ENCODE measurements at places on chromosomes 5 and 9.

GRCh38 chr9:35470894-35471293 is 19.0 kb upstream of the RUSC2 start:
- no peak for DNase-seq

DNA sequence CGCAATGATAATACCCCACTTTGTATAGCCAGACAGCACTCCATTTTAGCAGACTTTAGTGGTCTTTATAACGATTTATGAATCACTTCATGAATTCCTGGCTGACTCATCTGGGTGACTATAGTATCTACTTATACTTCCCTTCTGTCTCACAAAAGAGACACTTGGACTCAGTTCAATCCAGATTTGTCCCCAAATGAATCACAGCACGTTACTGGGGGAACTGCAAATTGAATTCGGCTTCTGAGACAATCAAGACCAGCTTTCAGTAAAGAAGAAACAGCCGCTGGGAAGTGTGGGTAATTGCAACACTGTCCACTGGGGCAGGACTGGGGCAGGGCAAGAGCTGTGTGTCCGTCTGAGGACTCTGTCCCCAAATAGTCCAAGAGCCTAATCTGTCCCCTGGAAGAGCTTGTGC is 337.3 kb upstream of the RFX3 start:
- no peak for DNase-seq

GRCh38 chr5:53956196-53956595 is 354.2 kb downstream of the ARL15 start:
- DNase-seq: no peak

GRCh38 chr5:78887384-78888118 is 97.6 kb downstream of the ARSB start:
- DNase-seq: no peak

- no peak for DNase-seq
These were observed 138.7 kb downstream of the PLCXD3 start for GRCh38 chr5:41371738-41372137.

DNA sequence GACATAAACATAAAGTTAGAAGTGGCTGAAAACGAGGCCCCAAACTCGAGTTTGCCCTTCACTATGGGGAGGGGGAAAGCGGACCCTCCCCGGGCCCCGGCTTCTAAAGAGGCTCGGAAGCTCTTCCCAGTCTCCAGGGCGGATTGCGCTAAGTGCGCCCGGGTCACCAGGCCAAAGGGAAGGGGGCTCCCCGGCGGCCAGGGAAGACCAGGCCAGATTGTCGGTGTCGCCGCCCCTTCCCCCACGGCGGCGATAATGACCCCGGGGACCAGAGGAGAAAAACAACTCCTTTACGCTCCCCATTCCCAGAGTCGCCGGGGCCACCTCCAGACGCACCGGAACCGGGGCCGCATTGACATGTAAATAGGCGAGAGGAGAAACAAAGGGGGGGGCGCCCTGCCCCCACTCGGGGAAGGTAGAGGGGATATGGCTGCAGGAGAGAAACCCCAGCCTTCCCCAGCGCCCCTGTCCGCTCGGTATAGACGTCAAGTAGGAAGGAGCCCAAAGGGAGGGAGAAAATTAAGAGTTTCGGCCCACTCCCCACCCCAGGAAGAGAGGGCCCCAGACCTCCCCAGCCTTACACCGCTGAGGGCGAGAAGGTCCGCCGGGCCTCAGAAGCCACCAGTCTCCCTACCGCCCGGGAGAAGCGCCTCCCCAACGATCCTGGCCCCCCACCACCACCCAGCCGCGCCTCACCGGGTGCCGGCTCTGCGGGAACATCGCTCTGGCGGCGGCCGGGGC is 1.7 kb downstream of the TLE1 start:
- DNase-seq: peak; percentile 70

- DNase-seq: no peak
These were observed 360.1 kb downstream of the KDM4C start for GRCh38 chr9:7117676-7118561.

DNA sequence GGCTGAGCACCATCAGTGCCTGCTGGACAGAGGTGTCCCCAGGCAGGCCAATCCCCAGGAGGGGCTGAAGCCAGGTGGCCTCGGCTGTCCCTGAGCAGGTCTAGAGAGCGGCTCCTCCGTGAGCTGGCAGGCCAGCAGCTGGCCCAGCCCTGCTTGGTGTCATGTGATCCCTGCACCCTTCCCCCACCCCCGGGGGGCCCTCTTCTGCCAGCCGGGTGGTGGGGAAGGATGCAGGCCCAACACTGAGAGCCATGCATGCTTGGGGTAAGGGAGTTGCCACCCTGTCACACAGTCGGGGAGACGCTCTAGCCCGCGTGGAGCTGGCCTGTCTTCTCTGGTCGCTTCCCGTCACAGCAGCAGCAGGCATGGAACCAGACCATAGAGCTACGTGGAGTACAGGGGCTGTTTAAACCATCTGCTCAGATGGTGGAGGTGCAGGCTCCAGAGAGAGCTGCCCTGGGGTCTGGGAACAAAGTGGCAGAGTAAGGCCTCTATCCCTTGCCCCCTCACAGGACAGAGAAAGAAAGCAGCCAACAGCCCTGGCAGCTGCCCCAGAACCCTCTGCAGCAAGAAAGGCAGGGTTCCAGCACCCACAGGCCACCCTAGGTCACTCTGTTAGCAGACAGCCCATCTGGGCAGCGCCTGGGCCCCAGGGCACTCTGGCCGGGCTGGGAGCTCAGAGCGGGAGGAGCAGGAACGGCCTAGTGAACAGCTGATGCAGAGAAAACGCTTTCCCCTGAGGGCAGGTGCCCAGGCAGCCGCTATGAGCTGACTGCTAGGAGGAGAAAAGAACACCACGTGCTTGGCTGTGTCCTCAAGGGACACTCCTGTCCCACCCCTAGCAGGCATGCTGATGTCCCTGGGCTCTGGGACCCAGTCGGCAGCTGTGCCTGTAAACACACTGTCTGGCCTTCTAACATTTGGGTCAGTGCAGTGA is 6.8 kb downstream of the RALGDS start:
- DNase-seq: peak; percentile 64

GRCh38 chr5:57072218-57072892 is 101.5 kb upstream of the GPBP1 start:
- no peak for DNase-seq

Measured in femur (tissue), 1 donor.